LoVo (cell line): ENCODE measurements at places on chromosomes 2 and 18.

DNA sequence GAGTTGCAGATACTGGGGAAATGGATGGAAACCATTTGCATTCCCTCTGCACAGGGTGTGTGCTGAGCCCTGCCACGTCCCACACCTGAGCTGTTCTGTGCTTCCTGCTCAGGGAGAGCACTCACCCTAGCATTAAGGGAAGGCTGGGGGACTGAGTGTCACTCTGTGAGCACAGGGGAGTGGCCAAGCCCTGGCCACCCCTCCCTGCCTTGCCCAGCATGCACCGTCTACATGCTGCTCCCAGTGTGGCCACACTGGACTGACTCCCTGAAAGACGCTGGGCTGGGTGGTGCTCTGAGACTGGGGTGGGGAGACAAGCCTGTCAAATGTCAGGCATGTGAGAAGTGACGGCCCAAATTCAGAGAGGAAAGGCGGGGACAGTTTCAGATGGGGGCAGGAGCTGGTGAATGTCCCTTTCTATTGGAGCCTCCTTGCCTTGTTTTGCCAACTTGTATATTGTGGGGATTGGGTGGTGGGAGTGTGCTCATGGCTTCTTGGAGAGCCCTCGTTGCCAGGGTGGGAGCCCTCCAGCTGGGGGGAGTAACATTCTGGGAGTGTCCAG, 298.4 kb upstream of the HS6ST1 start:
- no peak for DNase-seq

DNA sequence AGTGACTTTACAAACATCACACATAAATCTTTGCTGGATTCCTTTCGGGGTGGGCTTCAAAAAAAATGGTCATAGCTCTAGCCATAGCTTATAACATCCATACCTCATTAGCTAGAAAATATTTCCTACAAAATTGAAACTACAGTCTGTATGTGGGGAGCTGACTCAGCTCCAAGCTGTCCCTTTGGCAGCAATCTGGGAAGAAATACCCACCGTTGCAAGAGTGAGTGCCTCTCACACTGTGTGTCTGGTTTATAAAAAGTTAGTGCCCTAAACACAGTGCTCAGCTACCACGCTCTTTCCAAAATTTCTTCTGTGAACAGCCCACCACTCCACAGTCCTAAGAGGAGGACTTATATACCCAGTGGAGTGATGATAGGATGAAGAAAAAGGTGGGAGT, 170.1 kb downstream of the RBM43 start:
- DNase-seq: no peak

DNA sequence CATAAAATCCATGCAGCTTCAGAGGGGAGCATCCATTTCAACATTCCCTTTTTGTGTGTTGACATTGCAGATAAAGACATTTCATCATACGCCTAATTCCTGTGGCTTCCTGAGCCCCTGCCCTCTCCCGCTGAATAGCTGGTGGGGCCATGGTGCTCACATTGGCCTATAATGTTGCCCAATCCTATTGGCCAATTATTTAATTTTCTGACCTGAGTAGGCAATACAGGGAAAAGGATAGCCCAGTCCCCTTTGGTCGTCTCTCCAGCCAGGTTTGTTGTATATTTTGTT, 163.8 kb upstream of the MYCN start:
- DNase-seq: no peak

GRCh38 chr18:56067214-56067894, 479.4 kb upstream of the TCF4 start:
- DNase-seq: no peak

- no peak for DNase-seq
Measured at GRCh38 chr2:216188559-216188850, 79.4 kb downstream of the XRCC5 start.
